ENCODE measurements at places on chromosomes 6 and 20.

DNA sequence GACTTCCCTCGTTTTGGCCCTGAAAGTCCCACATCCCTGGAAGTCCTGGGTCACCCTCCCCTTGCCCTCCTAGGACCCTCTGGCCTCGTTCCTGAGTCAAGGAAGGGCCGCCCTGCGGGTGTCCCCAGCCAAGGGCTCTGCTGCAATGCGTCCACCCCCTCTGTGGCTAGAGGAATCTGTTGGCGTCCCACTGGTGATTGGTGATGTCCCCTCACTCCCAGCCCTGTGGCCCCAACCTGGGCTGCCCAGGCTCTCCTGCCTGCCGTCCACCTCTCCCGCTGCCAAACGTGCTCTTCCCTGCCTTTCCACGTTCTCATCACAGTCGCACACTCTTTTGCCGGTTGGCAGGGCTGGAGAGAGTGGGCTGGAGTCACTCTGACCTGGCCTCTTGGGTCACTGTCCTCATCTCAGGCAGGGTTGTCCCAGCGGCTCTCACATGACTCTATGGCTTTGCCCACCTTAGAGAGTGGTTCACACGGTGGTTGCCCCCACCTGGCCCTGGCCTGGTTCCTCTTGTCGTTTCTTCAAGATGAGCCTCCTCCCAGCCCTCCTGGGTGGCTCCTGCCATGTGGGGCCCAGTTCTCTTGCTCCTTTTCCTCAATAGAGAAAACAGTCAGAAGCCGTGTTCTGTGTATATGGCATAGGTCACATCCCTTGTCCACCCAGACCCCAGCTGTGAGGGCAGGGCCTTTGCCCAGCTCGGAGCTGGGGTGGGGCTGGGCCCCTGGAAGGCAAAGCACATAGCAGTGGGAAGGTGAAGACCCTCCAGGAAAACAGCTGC lies 100.9 kb downstream of the TMEM242 start:
- no peaks in the 10 kb centered on the region for H3K4me1 ChIP-seq
- H3K4me3 ChIP-seq, result no peak overlapping the region
- no peak overlapping the region for H3K27ac ChIP-seq
- no peaks in the 10 kb centered on the region for H3K27me3 ChIP-seq

DNA sequence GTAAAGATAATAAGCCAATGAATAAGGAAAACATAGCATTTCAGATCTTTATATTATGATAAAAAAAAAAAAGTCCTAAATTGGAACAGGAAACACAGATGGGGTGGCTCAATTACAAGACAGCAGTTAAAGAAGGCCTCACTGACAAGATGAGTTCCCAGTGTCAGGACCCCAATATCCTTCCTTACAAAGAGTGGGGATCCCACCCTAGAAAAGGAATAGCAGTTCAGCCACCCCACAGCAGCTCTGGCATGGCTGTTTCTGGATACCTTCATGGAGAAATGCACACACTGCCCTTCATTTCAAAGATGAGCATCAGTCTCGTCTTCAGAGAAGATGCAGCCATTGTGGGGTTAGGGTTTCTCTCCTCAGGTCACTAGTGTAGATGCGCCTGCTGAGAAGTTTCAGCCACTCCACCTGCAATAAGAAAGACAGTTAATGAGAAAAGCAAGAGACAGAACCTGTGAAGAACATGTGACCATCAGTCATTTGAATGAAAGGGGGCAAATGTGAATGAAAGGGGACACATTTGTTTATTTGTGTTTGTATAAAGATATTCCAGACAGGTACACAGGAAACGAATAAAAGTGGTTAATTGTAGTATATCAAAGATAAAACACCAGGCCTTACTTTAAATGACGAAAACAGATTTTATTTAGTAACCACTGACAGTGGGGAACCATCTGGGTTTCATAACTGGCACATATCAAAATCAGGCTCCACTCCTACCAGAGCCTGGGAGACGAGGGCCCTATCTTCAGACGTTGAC lies 121.3 kb upstream of the PRSS16 start:
- H3K36me3 ChIP-seq, result no peaks in the 10 kb centered on the region
- DNase-seq, result no peak
- no peak overlapping the region for H3K27ac ChIP-seq
- H3K27me3 ChIP-seq, result no peaks in the 10 kb centered on the region

DNA sequence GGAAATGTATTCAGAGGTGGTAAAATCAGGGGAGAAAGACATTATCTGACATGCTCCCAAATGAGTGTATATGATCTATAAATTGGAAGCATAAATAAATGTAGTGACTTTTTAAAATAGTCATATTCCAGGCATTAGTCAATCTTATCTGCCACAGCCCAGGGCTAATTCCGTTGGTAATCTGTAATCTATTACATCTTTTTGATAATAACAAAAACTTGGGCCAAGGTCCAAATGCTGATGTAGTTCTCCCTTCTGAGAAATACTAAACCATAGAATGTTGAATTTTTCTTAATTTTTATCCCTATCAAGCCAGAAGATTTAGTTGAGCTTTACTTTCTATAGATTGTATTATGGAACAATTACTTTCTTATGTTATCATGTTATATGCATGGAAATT lies 1279.8 kb downstream of the EPHA7 start:
- H3K27ac ChIP-seq, result no peak overlapping the region
- no peak for DNase-seq
- H3K4me1 ChIP-seq, result no peaks in the 10 kb centered on the region
- H3K27me3 ChIP-seq, result no peaks in the 10 kb centered on the region
- H3K36me3 ChIP-seq, result no peaks in the 10 kb centered on the region
- H3K4me3 ChIP-seq, result no peak overlapping the region

GRCh38 chr6:33313105-33313708 lies 671 bp downstream of the TAPBP start:
- H3K27me3 ChIP-seq, result no peaks in the 10 kb centered on the region
- H3K36me3 ChIP-seq, result no peaks in the 10 kb centered on the region
- H3K27ac ChIP-seq, result peak overlapping the region; percentile 100
- H3K4me1 ChIP-seq, result peaks cover 16% of the 10 kb centered on the region
- H3K4me3 ChIP-seq, result peak overlapping the region; percentile 79

DNA sequence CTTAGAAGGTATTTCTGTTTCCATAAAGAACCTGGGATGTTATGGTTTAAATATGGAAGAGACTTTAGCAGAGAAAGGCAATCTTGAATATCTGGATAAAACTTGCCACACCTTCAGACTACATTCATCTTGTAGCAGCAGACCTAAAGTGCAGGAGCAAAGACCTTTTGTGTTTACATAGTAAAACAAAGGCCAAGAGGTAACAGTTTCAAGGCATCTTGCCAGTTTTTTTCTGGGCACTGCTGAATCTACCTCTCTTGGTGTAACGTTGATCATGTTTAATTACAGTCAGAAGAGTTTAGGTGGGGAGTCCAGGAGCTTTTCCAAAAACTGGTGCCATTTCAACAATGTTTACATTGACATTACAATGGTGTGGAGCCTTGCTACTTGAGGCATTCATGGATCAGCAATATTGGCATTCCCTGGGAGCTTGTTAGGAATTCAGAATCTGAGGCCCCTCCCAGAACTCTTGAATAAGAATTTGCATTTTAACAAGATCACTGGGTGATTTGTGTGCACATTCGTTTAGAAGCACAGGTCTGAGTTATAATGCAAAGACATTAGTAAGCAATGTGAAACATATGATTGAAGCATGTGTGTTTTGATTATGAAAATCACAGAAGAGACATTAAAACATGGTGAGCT lies 94.5 kb downstream of the F13A1 start:
- peak overlapping the region; percentile 29 for H3K27ac ChIP-seq
- H3K36me3 ChIP-seq, result no peaks in the 10 kb centered on the region
- H3K4me3 ChIP-seq, result no peak overlapping the region
- peaks cover 5% of the 10 kb centered on the region for H3K4me1 ChIP-seq
- no peaks in the 10 kb centered on the region for H3K27me3 ChIP-seq

GRCh38 chr6:142721215-142721920 lies 223.6 kb downstream of the HIVEP2 start:
- H3K36me3 ChIP-seq, result no peaks in the 10 kb centered on the region
- no peak for DNase-seq
- H3K27me3 ChIP-seq, result no peaks in the 10 kb centered on the region

DNA sequence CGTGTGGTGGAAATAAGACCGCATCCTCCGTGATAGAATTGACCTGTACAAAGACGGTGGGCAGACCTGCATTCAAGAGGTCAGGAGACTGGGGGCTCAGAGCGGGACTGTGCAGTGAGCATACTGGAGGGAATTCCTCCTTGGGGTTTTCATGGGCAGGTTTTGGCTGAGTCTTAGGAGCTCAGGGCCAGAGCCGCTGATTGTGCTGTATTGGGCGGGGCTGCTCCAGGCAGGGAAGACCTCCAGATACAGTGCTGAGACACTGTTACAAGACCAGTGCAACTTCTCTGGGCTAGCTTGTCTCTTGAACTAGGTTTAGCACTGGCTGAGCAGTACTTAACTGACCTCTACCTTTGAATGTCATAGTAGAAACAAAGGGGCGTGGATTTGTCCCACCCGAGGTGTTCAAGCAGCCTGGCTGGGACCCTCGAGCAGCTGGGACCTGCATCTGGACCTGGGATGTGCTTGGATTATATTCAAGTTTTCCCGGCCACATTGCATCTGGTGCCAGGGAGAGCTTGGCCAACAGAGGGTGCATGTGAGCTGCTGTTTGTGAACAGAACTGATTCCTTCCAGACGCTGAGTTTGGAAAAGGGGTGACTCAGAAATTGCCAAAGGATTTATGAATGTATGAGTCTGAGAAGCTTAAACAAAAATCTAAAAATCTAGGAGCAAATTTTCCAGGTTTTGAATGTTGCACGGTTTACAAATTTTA lies 33.4 kb upstream of the SLC22A1 start:
- no peak overlapping the region for H3K4me3 ChIP-seq
- peaks cover 3% of the 10 kb centered on the region for H3K36me3 ChIP-seq
- peaks cover 5% of the 10 kb centered on the region for H3K4me1 ChIP-seq
- DNase-seq, result peak; percentile 79

- H3K4me3 ChIP-seq, result no peak overlapping the region
- H3K27me3 ChIP-seq, result no peaks in the 10 kb centered on the region
- no peak overlapping the region for H3K27ac ChIP-seq
- no peaks in the 10 kb centered on the region for H3K4me1 ChIP-seq
- no peak for DNase-seq
Observed at GRCh38 chr6:134198093-134198492, 119.8 kb downstream of the SGK1 start.

DNA sequence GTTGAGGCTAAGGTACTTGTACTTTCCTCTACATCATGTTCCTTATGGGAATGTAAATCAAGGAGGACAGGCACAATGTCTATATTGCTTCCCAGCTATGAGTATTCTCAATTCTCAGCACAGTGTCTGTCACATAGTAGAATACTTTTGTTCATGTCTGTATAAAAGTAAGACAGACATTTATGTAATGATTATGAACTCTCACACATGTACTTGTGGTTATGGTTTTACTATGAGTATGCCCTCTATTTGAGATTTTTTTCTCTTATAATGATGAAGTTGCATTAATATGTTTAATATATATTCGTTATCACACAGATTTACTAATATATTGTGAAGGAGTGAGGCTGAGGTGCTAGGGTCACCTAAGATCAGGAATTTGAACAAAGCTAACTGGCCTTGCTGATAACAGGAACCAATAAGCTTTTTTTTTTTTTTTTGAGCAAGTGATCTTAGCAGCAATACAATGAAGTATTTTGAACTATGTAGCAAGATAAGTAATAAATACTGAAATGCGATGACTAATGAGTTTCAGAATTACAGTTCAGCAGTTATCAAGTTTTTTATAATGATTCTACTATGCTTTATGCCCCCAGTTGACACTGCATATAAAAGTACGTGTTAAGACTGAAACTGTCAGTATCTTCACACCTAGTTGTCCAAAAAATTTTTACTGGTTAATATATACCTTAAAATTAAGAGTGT lies 623.1 kb downstream of the HTR1B start:
- no peak for DNase-seq
- H3K4me3 ChIP-seq, result no peak overlapping the region
- no peaks in the 10 kb centered on the region for H3K27me3 ChIP-seq

DNA sequence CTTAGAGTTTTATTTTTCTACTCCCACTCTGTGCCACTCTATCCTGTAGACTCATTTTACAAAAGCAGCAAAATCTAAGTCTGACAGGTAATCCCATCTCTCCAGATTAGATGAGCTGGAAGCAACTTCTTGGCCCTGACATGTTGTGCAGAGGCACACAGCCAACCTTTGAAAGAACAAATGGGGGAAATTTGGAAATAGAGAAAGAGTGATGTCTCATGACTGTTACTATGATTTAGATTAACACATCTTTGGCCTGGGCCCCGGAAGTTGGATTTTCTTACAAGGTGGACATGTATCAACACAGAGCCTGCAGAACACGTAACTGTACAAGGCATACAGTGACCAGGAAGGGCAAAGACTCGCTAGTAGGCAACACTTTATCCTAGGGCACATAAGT lies 227.7 kb downstream of the MYLK4 start:
- H3K36me3 ChIP-seq, result no peaks in the 10 kb centered on the region
- no peak overlapping the region for H3K4me3 ChIP-seq
- no peaks in the 10 kb centered on the region for H3K27me3 ChIP-seq
- no peak overlapping the region for H3K27ac ChIP-seq

- no peak overlapping the region for H3K4me3 ChIP-seq
- peak; percentile 88 for DNase-seq
- H3K27ac ChIP-seq, result no peak overlapping the region
Observed at GRCh38 chr6:41602864-41603608, 35.2 kb upstream of the MDFI start.

GRCh38 chr6:138454981-138455706 lies 44.1 kb downstream of the NHSL1 start:
- peak; percentile 80 for DNase-seq

DNA sequence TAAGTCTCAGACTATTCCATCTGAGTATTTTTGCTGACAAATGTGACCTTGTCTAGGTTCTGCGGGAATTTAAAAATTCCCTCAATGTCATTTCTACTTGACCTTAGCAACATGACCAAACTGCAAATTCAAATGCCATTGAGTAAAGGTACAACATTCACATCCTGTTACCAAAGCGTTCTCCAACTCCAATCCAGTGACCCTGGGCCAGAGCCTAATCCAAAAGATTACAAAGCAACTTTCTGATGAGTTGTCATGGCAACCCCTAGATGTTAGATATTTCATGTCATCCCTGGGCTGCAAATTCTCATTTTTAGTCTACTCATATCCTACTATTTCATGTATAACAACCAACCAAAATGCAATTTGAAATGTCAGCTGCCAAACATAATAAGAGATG lies 65.3 kb downstream of the BACH2 start:
- no peak overlapping the region for H3K4me3 ChIP-seq
- H3K27me3 ChIP-seq, result no peaks in the 10 kb centered on the region
- no peak overlapping the region for H3K27ac ChIP-seq
- no peak for DNase-seq

DNA sequence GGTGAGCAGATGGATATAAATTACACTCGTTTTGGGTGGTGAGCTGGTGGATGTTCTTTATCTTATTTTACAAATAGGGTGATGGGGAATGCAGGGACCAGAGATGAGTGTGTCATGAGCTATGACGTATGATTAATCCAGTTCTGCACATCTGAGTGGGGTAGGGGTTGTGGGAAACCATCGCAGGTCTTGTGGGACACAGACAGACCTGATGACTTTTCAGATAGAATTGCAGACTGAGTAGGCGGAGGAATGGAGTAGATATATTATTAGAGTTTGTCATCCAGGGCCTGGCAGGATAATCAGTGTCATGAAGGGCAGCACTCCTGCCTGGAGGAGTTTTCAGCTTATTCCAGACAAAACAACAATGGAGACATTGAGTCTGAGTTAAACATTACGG lies 12.9 kb upstream of the DSP start:
- H3K27me3 ChIP-seq, result no peaks in the 10 kb centered on the region
- H3K4me3 ChIP-seq, result no peak overlapping the region
- H3K27ac ChIP-seq, result no peak overlapping the region
- peaks cover 6% of the 10 kb centered on the region for H3K4me1 ChIP-seq

Measured in colonic mucosa (tissue), 4 donors.